GM23338 (cell line): ENCODE measurements at places on chromosomes 3 and 15. TPM values are rescaled to one million over a fixed set of nuclear protein-coding genes. Genes with fewer than 3 reads are reported as not detected.
A peak's percentile ranks its signal among the peaks of the same experiment; 100 is the strongest.

DNA sequence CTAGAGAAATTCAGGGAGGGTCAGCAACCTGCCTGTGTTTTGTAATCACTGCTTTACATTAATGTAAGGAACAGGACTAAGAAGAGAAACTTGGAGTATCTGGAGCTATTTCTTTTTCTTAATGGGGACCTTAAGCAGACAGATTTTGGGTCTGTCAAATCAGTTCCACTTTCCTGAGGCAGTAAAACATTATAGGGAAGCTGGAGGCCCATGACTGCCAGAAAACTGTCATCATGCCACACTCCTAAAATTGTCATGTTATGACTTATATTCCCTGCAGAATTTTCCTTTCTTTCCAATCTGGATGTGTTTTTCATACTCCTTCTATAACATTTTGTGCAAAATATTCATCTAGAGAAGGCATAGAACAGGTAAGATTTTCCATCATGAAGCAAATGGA is 28.8 kb downstream of the DGKG start:
- H3K27ac ChIP-seq = no peak overlapping the region
- H3K27me3 ChIP-seq = no peaks in the 10 kb centered on the region
- H3K4me3 ChIP-seq = no peak overlapping the region

- DNase-seq = peak; percentile 26
- peaks cover 12% of the 10 kb centered on the region for H3K4me1 ChIP-seq
- H3K36me3 ChIP-seq = 0 out of 2 replicates have a peak, but pooled peaks cover 6% of the 10 kb centered on the region
- H3K4me3 ChIP-seq = no peak overlapping the region
- H3K27ac ChIP-seq = no peak overlapping the region
- H3K27me3 ChIP-seq = no peaks in the 10 kb centered on the region
Observed at GRCh38 chr3:155411500-155412223, 118.2 kb upstream of the STRIT1 start.

- no peaks in the 10 kb centered on the region for H3K27me3 ChIP-seq
- no peaks in the 10 kb centered on the region; the same call in 1 of the 2 replicates for H3K36me3 ChIP-seq
- H3K27ac ChIP-seq = no peak overlapping the region
- DNase-seq = no peak
- no peaks in the 10 kb centered on the region for H3K4me1 ChIP-seq
Observed at GRCh38 chr15:66891776-66892175, 173.6 kb upstream of the SMAD3 start.

GRCh38 chr3:139948898-139949297 is 13.9 kb downstream of the CLSTN2 start:
- no peak for DNase-seq
- no peak overlapping the region for H3K27ac ChIP-seq
- no peaks in the 10 kb centered on the region for H3K4me1 ChIP-seq
- H3K36me3 ChIP-seq = no peaks in the 10 kb centered on the region

The IL5RA gene
- 0.31 TPM in 1 of 2 replicates, not detected in the other for total RNA-seq

DNA sequence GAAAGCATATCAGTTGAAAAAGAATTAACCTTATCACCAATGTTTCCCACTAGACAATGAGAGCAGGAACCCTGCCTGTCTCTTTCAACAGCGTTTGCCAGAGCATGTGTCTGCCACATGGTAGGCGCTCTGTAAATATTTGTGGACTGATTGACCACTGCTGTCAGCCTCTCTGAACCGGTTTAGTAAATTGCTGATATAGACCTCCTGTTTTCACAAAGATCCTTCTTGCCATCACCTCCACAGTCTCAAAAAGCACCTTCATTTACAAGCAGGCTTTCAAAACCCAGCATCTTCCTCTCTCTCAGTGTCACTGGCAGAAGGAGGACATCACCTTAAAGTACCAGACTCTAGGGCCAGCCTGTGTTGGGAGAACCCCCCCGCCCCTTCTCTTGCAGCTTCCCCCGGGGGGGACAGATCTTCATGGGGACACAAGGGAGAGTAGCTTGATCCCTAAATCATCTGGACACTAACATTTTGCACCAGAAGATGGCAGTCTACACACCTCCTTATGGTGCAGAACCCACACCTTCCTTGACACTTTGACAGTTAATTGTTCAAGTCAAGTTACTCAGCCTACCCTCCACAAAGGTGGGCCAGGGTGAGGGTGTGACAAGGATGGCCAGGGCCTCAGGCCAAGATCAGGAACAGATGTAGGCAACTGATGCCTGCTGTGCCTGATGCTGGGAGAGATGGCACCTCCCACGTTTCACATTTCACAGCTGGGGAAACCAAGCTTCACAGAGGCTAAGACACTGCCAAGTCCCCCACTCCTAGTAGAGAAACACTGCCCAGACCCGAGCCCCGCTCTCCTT is 37.8 kb upstream of the USP3 start:
- no peak overlapping the region for H3K4me3 ChIP-seq
- H3K4me1 ChIP-seq = no peaks in the 10 kb centered on the region
- no peaks in the 10 kb centered on the region for H3K36me3 ChIP-seq
- no peak overlapping the region for H3K27ac ChIP-seq

The GABRG3 gene
- 0.50 and 1.4 TPM in 2 replicates for total RNA-seq

GRCh38 chr3:27990324-27990723 is 251.1 kb upstream of the CMC1 start:
- H3K27me3 ChIP-seq = no peaks in the 10 kb centered on the region
- no peak for DNase-seq
- H3K36me3 ChIP-seq = no peaks in the 10 kb centered on the region
- peaks cover 19% of the 10 kb centered on the region for H3K4me1 ChIP-seq
- no peak overlapping the region for H3K27ac ChIP-seq

The RHO gene
- total RNA-seq = not detected in 2 replicates

GRCh38 chr15:81485806-81486205 is 111.8 kb upstream of the TMC3 start:
- DNase-seq = no peak
- H3K27me3 ChIP-seq = no peaks in the 10 kb centered on the region
- H3K4me3 ChIP-seq = no peak overlapping the region
- no peaks in the 10 kb centered on the region for H3K36me3 ChIP-seq
- H3K4me1 ChIP-seq = no peaks in the 10 kb centered on the region

DNA sequence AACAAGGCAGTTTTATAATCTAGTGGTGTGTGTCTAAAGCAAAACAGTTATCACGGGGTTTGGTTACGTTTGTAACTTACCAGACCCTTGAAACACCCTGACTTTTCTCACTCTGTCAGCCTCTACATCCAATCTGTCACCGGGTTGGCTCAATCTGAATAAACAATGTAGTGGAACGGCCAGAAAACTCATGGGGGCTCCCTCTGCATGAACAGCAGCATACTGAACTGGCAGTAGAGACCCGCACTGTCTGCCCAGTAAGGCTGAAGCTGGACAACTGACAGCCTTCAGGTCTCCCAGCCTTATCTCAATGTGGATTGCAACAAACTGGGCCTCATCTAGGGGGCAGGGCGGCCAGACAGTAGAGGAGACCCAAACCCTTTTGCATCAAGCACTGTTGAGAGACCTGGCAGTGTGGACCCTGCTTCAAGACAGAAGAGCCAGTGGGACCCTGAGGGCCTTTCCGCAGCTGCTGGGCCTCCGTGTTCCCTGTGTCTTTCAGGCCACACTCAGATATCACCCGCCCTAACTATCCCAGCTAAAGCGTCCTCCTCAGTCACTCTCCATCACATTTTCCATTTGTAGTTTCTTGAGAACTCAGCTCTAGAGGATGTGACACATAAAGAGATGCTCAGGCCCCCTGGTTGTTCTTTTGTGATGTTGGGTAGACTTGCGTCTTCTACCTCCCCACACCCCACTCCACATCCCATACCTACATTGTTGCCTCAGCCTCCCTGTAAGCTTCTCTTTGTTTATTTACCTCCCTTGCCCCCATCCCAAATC is 181.2 kb upstream of the NR2E3 start:
- no peaks in the 10 kb centered on the region for H3K36me3 ChIP-seq
- H3K27me3 ChIP-seq = no peaks in the 10 kb centered on the region
- peak; percentile 21 for DNase-seq
- H3K27ac ChIP-seq = no peak overlapping the region
- no peak overlapping the region for H3K4me3 ChIP-seq
- H3K4me1 ChIP-seq = peaks cover 25% of the 10 kb centered on the region

DNA sequence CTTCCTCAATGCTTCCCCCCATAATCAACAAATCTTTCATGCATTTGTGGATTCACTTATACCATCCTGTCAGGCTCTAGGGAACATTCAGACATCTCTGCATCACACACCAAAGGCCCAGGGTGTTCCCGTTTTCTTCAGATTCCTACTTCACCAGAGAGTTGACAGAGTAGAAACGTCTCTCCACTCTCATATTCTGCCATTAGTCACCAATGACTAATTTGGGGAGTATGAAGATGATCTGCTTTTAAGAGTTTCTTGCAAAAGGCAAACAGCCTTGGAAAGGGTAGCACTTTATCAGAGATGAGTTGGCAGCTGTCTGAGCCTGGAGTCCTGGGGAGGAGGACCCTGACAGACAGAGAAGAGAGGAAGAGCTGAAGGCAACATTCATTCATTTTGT is 55.8 kb upstream of the DGKG start:
- H3K27ac ChIP-seq = no peak overlapping the region
- H3K27me3 ChIP-seq = no peaks in the 10 kb centered on the region
- DNase-seq = no peak
- no peak overlapping the region for H3K4me3 ChIP-seq

The SLCO2A1 gene
- total RNA-seq = 0.31 and 1.6 TPM in 2 replicates

DNA sequence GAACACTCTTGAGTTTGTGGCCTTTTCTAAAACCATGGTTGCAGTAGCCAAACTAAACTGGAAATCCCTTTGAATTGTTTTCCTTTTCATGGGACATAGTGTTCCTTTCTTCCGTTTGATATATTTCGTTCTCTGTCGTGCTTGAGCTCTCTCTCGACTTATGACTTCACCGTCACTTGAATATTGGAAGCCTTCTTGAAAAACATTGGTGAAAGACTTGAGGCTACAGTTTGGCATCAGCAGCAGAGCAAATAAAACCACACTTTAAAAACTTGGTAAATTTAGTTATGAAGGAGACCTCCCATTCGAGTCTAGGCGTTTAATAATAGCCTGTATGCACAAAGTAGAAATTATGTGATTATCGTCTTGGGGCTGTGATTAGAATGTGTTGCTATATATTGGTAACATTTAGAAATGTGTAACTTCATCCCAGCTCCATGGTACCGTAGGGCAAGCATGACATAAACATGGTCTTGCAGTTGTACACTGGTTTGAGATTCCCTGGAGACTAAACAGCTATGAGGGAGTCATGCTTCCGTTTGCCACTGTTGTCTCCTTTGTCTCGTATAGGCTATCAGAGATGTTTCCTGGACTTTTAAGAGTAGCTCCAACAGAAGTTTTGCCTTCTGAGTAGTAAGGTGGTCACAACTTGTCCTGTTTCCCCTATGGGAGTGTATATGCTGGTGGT is 122.3 kb downstream of the PTPRG start:
- H3K36me3 ChIP-seq = no peaks in the 10 kb centered on the region
- no peaks in the 10 kb centered on the region for H3K27me3 ChIP-seq
- DNase-seq = no peak

- no peak for DNase-seq
- H3K27ac ChIP-seq = no peak overlapping the region
- no peak overlapping the region for H3K4me3 ChIP-seq
Observed at GRCh38 chr15:69597061-69597592, 144.5 kb downstream of the RPLP1 start.

The TRIM42 gene
- not detected in 2 replicates for total RNA-seq

GRCh38 chr3:15223685-15224572 is 17.9 kb downstream of the CAPN7 start:
- H3K27me3 ChIP-seq = no peaks in the 10 kb centered on the region
- peaks cover 15% of the 10 kb centered on the region; the same call in 1 of the 2 replicates for H3K36me3 ChIP-seq
- H3K4me1 ChIP-seq = no peaks in the 10 kb centered on the region
- no peak overlapping the region for H3K27ac ChIP-seq
- no peak overlapping the region for H3K4me3 ChIP-seq

The GOLGA6L9 gene
- total RNA-seq = 12.7 and 13.0 TPM in 2 replicates

DNA sequence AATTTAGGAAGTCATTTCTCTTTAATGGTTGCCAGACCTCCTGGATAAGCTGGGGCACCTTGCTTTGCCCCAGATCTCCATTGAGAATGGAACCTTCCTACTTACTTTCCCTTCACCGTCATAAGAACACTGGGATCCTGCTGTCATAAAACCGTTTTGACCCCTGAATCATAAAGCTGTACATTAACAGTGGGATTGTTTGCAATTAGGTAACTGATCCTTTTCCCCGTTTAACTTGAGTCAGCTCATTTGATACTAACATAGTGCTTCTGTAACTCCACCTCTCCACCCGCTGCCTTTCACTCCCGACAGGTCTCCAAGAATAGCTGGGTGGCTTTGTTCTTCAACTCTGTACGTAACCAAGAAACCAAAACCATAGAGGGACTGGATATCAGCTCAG is 308.2 kb upstream of the WNT5A start:
- no peaks in the 10 kb centered on the region for H3K4me1 ChIP-seq
- no peak overlapping the region for H3K4me3 ChIP-seq
- H3K27me3 ChIP-seq = no peaks in the 10 kb centered on the region
- no peak overlapping the region for H3K27ac ChIP-seq

The DNAH12 gene
- 0.27 TPM in 1 of 2 replicates, not detected in the other for total RNA-seq

DNA sequence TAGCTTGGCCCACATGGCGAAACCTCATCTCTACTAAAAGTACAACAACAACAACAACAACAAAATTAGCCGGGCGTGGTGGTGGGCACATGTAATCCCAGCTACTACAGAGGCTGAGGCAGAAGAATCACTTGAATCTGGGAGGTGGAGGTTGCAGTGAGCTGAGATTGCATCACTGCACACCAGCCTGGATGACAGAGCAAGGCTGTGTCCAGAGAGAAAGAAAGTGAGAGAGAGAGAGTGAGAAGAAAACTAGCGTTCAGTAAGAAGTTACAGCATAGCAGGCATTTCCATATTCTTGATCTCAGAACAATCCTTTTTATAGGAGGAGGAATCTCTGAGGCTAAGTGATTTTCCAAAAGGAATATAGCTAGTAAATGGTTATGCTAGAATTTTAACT is 1076.1 kb downstream of the AGBL1 start:
- H3K4me1 ChIP-seq = no peaks in the 10 kb centered on the region
- no peak overlapping the region for H3K27ac ChIP-seq
- H3K4me3 ChIP-seq = no peak overlapping the region
- no peaks in the 10 kb centered on the region for H3K36me3 ChIP-seq

- H3K27me3 ChIP-seq = no peaks in the 10 kb centered on the region
- H3K27ac ChIP-seq = no peak overlapping the region
- no peak overlapping the region for H3K4me3 ChIP-seq
- peaks cover 3% of the 10 kb centered on the region; the same call in 1 of the 2 replicates for H3K4me1 ChIP-seq
- no peaks in the 10 kb centered on the region for H3K36me3 ChIP-seq
Observed at GRCh38 chr3:84439476-84439875, 519.3 kb upstream of the CADM2 start.

The CACNA2D3 gene
- total RNA-seq = 2.3 and 3.7 TPM in 2 replicates

DNA sequence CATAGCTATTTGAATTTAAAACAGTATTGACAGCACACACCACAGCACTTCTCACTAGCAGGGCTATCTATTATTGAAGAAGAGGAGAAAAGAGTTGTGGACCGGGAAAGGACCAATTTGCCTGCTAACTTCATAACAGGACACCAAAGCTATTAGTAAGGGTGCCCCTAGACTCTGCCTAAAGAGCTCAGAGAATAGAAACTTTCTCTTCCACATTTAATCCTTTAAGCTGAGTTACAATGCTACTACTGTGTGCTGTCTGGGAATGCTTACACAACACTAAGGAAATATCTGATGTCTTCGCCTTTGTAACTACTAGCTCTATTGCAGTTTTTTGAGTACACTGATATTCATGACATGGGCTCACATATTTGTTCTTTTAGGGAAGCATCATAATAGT is 13.5 kb upstream of the AADAC start:
- H3K4me1 ChIP-seq = no peaks in the 10 kb centered on the region
- no peak for DNase-seq
- no peak overlapping the region for H3K27ac ChIP-seq
- no peaks in the 10 kb centered on the region for H3K36me3 ChIP-seq

The ADAMTS7 gene
- total RNA-seq = 46.5 and 52.7 TPM in 2 replicates
